ENCODE measurements at places on chromosomes 12 and 14.
A peak's percentile ranks its signal among the peaks of the same experiment; 100 is the strongest.

DNA sequence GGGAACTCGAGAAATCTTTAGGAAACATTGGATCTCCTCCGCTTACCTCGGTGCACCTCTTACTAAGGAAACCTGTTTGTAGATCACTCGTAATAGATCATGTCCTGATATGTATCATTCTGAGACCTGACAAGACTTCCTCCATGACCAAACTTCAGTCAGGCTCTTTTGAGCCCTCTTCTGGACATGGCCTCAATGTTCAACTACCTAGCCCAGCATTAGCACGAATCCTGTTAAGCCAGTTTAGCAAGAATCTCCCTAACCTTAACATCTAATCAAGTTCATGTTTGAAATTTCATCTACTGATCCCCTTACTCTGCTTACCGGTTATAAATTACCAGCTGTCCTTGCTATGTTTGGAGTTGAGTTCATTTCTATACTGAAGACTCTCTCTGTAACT, 713.9 kb upstream of the USP15 start:
- DNase-seq: no peak

- DNase-seq: no peak
These were observed 286.3 kb downstream of the RPAP3 start for GRCh38 chr12:47419497-47419896.

DNA sequence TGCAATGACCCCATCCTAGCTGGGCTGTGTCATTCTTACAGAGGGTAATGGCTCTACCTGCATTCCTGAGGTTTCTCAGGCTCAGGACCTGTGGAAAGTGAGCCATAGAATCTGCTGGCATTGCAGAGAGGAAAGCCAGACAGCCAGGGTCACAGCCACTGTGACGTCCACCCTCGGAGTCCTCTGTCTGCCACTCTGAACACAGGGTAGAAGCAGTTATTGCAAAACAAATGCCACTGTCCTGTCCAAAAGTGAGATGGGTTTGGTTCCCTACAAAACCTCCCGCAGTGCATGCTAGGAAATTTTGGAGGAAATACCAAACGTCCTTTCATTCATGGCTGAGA, 37.8 kb downstream of the TNFAIP2 start:
- DNase-seq: no peak

DNA sequence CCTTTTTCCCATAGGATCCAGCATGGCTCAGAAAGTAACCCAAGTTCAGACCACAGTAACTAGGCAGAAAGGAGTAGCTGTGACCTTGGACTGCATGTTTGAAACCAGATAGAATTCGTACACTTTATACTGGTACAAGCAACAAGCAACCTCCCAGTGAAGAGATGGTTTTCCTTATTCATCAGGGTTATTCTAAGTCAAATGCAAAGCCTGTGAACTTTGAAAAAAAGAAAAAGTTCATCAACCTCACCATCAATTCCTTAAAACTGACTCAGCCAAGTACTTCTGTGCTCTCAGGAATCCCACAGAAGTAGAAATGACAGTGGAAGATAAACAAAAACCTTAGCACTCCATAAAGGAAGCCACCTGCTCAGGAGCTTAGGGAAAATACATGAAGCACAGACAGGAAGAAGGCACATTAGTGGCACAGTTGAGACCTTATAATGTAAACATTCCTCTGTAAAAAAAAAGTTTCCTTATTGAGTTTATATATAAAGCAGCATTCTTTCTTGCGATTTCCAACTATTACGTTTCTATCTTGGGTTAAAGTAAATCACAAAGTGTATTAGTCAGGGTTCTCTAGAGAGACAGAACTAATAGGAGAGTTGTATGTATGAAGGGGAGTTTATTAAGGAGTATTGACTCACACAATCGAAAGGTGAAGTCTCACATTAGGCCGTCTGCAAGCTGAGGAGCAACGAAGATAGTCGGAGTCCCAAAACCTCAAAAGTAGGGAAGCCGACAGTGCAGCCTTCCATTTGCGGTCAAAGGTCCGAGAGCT, 398.4 kb downstream of the DAD1 start:
- DNase-seq: no peak

GRCh38 chr14:66507181-66507721, 696 bp upstream of the GPHN start:
- DNase-seq: no peak

GRCh38 chr14:92627707-92628215, 114.2 kb downstream of the RIN3 start:
- DNase-seq: no peak

- DNase-seq: no peak
These were observed 17.5 kb downstream of the MARK3 start for GRCh38 chr14:103402695-103403094.

DNA sequence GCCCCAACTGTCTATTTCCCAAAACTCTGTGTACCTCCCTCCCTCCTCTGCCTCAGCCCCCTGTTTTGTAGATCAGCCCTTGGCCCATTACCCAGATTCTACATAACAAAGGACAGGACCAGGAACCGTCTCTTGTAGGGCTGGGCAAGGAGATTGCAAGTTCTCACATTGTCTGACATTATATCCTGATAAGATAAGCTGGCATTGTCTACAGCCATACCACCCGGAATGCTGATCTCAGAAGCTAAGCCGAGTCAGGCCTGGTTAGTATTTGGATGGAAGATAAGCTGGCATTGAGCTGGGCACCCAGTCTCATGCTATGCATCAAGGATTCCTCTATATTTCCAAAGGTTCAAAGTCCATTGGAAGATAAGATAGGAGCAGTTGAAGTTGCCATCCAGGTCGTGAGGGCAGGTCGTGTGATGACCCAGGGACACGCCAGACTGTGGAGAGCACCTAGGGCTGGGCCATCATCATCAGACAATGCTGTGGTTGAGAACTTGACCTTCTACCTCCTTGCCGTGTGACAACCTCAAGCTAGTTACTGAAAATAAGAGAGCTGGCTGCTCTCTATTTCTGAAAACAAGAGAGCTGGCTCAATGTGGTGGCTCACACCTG, 29.5 kb downstream of the PHETA1 start:
- no peak for DNase-seq

DNA sequence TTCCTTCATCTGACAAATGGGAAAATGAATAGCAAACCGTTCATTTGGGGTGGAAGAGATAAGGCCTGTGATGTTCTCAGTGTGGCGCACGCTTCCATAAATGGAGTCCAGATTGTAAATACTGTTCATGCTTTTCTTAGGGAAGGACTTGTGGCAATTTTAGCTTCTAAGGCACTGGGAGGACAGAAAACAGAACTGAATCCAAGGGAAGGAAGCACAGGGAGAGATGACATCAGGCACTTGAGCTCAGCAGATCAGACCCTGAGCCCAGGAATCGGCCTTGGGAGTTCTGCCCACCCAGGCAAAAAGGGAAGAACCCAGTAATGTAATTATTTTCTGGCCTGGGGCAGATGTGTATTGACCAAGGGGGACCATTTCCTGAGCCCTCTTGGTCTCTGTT, 7.2 kb upstream of the SH2B3 start:
- DNase-seq: peak; percentile 45

GRCh38 chr12:106147956-106148355, 9.2 kb upstream of the NUAK1 start:
- no peak for DNase-seq

DNA sequence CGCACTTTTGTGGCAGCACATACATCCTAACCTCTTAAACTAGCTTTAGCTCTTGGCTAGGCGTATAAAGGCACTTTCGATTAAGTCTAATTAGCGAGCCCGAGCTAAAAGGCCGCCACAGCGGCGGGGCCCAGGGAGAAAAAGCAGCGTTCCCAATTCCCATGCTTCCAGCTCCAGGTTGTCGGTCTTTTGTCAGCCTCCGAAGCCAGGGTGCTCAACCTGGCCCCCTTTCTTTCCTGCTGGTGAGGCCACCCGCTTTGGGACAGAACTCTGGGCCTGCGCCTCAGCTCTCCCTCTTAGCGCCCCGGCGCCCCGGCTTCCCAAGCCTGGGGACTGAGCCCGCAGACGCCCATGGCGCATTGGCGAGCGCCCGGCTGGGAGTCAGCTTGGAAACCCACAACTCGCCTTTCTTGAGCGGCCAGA, 33.3 kb upstream of the TBX5 start:
- no peak for DNase-seq

- no peak for DNase-seq
These were observed 396.2 kb downstream of the NUAK1 start for GRCh38 chr12:105742567-105742874.

DNA sequence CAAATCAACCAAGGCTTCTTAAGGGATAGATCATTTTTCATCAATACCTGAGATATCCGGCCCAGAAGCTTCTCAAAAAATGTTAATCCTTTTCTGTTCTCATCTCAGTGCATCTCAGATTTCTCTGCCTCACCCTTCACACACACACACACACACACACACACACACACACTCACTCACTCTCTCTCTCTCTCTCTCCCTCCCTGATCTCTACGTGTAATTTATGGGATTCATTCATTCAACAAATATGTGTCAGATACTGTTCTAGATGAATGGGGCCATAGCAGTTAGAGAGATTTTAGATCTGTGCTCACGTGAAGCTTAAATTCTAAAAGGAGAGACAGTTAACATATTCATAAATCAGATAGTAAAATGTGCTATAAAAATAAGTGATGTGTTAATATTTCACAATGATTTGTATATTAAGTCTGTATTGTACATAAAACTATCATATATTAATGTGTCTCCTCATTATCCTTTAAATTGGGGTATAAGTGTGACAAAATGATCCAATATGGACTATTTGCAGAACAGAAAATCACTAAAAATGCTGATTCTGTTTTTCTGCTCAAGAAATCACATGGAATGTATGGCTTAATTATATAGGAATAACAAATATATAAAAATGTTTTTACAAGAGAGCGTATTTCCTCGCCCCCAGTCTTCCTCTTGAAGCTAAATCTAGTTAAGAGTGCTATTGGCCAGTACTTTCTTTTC, 7.3 kb upstream of the FRMD6 start:
- DNase-seq: no peak

DNA sequence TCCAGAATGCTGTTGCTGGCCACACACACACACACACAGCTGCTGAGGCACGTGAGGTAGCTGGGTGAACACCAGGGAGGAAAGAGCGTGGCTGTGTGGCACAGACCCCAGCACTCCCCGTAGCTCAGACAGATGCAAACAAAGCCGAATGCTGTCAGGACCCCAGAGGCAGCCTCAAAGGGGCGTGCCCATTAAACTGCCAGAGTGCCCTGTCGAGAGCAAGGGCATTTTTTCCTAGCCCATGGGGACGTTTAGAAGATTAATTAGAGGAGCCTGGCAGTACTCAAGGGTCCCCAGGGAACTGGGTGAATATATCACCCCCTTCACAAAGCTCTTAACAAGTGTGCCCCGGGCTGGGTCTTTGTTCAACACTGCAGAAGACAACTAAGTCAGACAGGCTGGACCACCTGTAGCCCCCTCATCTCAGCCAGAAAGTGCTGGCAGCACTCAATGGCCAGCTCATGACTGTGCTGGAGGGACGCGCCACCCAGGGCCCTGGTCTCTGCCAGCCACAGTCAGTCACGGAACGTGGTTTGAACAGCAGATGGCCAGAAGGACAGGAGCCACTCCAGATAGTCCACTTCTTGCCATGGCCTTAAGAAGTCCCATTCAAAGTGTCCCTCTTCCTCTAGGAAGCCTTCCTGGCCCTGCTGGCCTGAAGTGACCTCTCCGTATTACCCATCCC, 37.5 kb downstream of the TTC7B start:
- no peak for DNase-seq

DNA sequence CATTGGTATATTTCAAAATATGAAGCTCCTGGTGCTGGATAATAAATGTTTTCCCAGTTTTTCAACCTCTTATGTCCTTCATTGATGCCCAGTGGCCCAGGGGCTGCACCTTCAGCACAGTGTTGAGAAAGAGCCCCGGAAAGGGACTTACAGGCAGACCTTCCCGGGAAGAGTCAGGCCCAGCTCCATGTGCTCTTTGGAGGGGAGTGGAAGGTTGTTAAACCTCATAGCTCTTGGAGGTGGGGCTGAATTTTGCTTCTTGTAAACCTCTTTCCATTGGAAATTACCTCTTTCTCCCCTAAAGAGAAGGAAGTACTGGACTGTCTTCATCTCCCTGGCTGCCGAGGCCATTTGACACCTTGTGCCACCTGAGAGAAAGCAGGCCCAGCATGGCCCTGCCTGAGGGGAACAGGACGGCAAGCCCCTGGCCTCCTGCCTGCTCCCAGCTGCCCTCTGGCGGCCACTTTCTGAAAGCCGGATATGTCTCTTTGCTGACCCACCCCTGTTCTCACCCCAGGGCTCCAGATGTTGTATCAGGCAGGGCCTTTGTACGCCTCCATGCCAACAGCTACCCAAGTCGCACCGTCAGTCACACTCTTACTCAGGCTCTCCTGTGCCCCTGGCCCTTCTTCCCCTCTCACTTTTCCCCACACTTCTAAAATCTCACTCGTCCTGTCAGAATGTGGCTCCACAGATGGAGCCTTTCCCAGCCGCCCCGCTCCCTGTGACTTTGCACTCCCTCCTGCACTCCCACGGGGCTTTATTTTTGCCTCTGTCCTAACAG, 43.0 kb downstream of the EVL start:
- peak; percentile 43 for DNase-seq

DNA sequence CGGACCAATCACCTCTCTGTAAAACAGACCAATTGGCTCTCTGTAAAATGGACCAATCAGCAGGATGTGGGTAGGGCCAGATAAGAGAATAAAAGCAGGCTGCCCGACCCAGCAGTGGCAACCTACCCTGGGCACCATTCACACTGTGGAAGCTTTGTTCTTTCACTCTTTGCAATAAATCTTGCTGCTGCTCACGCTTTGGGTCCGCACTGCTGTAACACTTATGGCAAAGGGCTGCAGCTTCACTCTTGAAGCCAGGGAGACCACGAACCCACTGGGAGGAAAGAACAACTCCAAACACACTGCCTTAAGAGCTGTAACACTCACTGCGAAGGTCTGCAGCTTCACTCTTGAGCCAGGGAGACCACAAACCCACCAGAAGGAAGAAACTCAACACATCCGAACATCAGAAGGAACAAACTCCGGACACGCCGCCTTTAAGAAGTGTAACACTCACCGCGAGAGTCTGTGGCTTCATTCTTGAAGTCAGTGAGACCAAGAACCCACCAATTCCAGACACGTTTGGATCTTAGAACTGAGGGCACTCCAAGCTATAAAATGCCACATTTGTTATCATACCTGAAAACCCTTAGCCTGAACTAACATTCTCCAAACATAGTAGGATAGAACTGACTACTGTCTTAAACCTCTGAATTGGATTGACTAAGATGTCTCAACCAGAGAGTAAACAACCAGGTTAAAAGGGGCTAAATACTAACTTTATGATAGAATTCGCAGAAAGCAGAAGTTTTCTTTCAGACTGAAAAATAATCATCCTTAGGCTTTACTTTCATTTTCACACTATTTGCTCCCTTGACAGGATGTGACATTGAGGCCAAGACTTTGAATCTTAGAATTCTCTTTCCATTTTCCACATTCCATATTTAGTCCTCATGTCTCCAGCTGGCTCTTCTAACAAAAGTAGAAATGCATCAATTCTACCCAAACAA, 33.6 kb downstream of the CDKL1 start:
- DNase-seq: no peak

- DNase-seq: no peak
These were observed 46.8 kb upstream of the GPATCH2L start for GRCh38 chr14:76104802-76105355.

- DNase-seq: peak; percentile 37
These were observed 1808.9 kb upstream of the SEL1L start for GRCh38 chr14:83342590-83342989.

GRCh38 chr12:125247477-125247876, 182.2 kb downstream of the AACS start:
- no peak for DNase-seq
